ENCODE measurements at places on chromosomes 2 and 18. TPM values are rescaled to one million over a fixed set of nuclear protein-coding genes. Genes with fewer than 3 reads are reported as not detected.
A peak's percentile ranks its signal among the peaks of the same experiment; 100 is the strongest.

- no peaks in the 10 kb centered on the region for H3K4me1 ChIP-seq
- no peak for DNase-seq
- no peaks in the 10 kb centered on the region for H3K27me3 ChIP-seq
- H3K4me3 ChIP-seq, result no peak overlapping the region
- no peak overlapping the region for H3K27ac ChIP-seq
Observed at GRCh38 chr2:100178085-100178788, 35.8 kb upstream of the AFF3 start.

ESPNL gene
- not detected for total RNA-seq

- DNase-seq, result no peak
- no peaks in the 10 kb centered on the region for H3K4me1 ChIP-seq
- no peak overlapping the region for H3K27ac ChIP-seq
- H3K27me3 ChIP-seq, result no peaks in the 10 kb centered on the region
- no peak overlapping the region for H3K4me3 ChIP-seq
Observed at GRCh38 chr2:179613701-179614100, 247.7 kb downstream of the ZNF385B start.

DNA sequence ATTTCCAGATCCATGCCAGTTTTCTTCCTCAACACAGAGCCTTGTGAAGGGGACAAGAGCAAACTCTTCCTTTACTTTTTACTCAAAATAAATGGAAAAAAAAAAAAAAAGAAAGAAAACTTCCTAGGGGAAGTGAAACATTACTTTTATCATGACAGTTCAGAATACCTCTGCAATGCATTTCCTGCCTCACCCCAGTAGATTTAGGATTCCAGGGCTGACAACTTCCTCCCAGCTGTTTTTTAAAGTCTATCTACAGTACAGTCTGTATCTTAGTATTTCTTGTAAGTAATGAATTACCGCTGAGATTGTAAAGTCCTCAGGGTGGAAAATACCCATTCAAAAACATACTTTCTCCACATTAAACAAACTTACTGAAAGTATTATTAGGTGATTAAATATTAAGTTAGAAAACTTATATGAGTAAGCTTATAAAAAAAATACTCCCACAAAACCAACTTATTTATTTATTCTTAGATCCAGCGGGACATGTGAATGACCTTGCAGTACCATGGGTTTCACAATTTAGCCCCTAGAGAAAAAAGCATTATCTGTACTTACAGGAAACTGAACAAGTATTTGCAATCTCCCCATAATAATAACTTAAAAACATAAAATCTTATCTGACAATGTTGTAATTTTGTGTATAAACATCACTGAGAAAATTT is 117.7 kb downstream of the RBMS1 start:
- H3K36me3 ChIP-seq, result no peaks in the 10 kb centered on the region
- H3K27ac ChIP-seq, result peak overlapping the region; percentile 68
- no peak overlapping the region for H3K4me3 ChIP-seq
- H3K27me3 ChIP-seq, result no peaks in the 10 kb centered on the region

GRCh38 chr2:83686863-83687262 is 772.2 kb downstream of the SUCLG1 start:
- no peaks in the 10 kb centered on the region for H3K27me3 ChIP-seq
- no peak overlapping the region for H3K27ac ChIP-seq
- H3K4me1 ChIP-seq, result no peaks in the 10 kb centered on the region
- peak; percentile 7 for DNase-seq
- H3K36me3 ChIP-seq, result no peaks in the 10 kb centered on the region

MCFD2 gene
- total RNA-seq, result 50.4 TPM

LBX2 gene
- total RNA-seq, result 4.4 TPM

GRCh38 chr2:239027391-239028252 is 179.7 kb downstream of the TWIST2 start:
- H3K4me3 ChIP-seq, result no peak overlapping the region
- no peaks in the 10 kb centered on the region for H3K4me1 ChIP-seq
- no peak overlapping the region for H3K27ac ChIP-seq
- DNase-seq, result no peak

TCF23 gene
- total RNA-seq, result not detected
